ENCODE measurements at places on chromosomes 11 and 22.
A peak's percentile ranks its signal among the peaks of the same experiment; 100 is the strongest.

DNA sequence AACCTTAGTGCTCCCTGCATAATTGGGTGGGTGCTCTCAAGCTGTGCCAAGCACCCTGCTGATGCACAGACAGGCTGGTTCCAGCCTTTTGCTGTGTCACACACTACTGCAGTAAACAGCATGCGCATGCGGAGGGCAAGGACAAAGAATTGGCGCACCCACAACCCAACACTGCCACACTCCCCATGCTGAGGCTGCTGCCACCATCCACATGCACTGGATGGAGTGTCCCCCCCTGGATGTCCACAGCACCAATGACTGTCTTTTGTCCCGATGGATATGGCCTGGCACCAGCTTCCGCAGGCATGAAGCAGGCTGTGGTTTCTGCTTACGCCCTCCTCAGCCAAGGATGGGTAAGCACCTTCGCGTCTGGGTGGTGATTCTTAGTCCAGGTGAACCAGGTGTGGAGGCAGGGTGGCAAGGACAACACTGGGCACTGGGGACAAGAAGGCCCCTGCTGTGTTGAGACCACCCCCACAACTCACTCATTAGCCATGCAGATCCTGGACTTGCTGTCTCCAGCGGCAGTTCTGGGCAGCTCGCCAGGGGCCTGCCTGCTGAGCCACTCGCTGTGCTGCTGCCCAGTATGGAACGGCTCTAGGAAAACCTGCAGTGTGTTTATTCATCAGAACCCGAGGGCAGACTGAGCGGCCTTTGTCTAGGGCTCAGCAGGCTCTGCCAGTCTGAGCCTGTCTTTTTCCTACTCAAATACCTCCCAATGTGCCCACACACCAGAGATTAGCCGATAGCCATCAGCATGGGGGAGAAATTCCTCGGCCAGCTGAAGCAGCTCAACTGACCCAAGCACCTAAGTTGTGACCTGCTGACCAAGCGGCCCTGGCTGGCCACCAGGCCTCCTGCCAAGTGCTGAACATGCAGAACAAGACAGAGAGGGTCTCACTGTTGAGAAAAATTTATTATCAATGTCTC is 8.2 kb upstream of the NAP1L4 start:
- no peak for DNase-seq

GRCh38 chr11:19680829-19681368 is 31.7 kb upstream of the NAV2 start:
- no peak for DNase-seq

GRCh38 chr11:46736615-46737014 is 17.6 kb downstream of the F2 start:
- no peak for DNase-seq

- no peak for DNase-seq
These were observed 1.6 kb downstream of the CECR2 start for GRCh38 chr22:17370766-17371432.

DNA sequence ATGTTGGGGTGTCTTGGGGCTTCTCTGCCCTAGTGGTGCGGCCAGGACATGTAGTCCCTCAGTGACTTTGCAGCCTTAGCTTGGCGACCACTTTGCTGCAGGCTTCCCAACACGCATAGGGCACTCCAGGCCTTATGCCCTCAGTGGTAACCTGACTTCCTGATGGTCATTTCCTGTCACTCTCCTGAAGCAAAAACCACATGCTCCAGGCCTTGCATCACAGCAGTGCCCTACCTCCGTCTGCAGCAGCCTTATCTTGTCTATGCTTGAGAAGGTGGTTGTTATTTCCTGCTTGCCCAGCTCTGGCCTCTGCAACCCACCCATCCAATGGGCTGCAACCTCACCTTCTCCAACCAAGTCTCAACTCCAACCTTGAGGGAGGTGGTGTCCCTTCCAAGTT is 33.4 kb upstream of the PISD start:
- DNase-seq = no peak

GRCh38 chr22:40920526-40920925 is 30.7 kb upstream of the RBX1 start:
- DNase-seq = no peak

DNA sequence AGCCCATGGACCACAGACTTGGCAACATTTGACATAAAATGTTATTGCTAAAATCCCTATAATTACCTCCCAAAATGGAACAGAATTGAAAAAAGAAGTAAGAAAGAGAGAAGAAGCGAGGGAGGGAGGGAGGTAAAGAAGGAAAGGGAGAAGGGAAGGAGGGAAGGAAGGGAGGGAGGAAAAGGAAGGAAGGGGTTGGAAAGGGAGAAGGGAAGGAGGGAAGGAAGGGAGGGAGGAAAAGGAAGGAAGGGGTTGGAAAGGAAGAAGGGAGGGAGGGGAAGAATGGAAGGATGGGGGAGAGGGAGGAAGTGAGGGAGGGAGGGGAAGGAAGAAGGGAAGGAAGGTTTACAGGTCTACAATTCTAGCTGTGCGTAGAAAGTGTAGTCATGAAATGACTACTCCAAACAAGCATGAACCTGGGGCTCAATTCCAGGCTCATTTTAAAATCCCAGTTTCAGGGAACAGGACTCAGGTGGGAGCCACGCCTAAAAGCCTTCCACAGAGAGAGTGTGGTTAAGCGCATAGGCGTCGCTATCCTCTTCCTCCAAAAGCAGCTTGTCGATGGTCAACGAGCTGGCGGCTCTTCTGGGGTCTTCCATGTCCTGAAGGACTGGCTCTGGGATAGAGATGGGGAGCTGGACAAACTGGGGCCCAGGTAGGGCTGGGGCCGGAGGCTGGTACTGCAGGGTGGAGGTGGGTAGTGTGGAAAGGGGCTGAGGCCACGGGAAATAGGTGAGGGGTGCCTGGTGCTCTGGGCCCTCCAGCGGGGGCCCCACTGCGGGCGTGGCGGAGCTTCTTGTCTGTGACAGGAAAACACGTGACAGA is 25.1 kb downstream of the POU2AF1 start:
- DNase-seq = no peak

GRCh38 chr11:129814244-129815014 is 1.2 kb upstream of the TMEM45B start:
- DNase-seq = peak; percentile 52

GRCh38 chr11:113519989-113520613 is 44.9 kb upstream of the DRD2 start:
- DNase-seq = no peak

DNA sequence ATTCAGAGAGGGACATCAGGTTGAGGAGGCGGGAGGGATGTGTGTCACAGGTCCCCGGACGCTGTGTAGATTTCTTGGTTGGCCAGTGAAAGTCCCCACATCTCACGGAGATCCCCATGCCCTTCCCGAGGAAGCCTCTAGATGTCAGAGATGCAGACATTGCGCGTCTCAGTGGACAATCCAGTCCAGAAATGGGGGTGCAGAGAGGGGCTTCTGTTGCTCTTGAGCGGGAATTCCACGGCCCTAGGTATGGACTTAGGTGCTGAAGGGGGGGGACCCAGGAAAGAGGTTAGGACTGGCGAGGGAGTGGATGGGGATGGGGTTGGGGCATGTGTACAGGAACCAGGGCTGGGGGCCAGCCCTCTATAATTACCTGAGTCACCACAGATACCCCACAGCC is 7.0 kb downstream of the THY1 start:
- no peak for DNase-seq

GRCh38 chr11:9962722-9963121 is 298.8 kb downstream of the SWAP70 start:
- DNase-seq = no peak

DNA sequence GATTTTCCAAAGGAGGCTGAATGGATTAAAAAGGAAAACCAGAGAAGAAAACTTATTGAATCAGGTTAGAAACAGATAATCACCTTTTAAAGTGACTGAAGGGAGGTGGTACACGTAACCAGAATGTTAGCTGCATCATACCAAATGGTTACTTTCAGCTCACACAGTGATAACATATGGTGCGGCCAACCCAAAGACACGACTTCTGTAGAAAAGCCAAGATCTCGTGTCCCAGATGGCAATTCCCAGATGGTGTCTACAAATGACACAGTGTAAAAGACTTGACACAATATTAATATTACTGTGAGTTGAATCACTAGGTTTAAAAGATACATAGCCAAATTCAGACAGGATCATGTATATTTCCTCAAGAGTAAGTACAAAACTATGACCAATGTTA is 5.2 kb downstream of the PPP2R1B start:
- no peak for DNase-seq

DNA sequence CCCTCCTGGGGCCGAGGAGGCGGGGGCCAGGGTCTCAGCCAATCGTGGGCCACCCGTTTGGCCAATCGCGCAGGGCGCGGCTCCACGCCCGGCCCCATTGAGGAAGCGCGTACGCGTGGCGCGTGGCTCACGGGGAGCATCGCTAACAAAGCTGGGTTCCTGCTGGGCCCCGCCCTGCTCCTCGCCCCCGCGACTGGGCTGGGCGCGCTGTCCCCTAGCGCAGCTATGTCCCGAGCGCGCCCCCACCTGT is 614 bp upstream of the ASCL2 start:
- peak; percentile 9 for DNase-seq

DNA sequence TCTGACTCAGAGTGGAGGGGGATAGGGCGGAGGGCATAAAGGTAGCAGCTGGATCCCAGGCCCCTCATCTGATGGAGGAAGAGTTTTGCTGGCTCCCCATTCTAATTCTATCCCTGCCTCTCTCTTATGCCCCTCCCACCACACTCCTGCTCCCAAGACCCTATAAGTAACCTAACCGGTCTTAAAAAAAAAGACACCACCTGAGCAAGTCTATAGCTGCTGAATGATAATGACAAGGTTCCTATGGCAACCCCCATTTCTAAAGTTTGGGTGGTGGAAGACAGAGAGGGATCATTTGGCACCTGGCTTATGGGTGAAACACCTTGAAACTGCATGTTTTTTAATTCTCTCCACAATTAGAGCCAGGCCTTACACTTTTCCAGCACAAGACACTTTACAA is 69.6 kb downstream of the LARGE1 start:
- no peak for DNase-seq

- DNase-seq = no peak
These were observed 461 bp downstream of the TBC1D10A start for GRCh38 chr22:30326255-30326705.

DNA sequence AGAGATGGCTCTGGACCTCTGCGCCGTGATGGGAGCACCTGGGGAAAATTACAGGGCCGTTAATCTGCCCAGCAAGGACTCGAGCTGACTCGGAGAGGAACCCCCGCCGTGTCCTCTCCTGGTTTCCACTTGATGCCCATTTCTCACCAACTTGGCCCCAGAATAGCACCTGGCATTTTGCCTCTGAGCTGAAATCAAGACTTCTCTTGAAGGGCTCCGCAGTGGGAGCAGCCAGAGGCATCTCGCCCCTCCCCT is 19.0 kb upstream of the CABP7 start:
- no peak for DNase-seq

- no peak for DNase-seq
These were observed 23.2 kb downstream of the MED15 start for GRCh38 chr22:20530368-20531153.

- DNase-seq = no peak
These were observed 180.9 kb downstream of the KIF18A start for GRCh38 chr11:27926981-27927481.

DNA sequence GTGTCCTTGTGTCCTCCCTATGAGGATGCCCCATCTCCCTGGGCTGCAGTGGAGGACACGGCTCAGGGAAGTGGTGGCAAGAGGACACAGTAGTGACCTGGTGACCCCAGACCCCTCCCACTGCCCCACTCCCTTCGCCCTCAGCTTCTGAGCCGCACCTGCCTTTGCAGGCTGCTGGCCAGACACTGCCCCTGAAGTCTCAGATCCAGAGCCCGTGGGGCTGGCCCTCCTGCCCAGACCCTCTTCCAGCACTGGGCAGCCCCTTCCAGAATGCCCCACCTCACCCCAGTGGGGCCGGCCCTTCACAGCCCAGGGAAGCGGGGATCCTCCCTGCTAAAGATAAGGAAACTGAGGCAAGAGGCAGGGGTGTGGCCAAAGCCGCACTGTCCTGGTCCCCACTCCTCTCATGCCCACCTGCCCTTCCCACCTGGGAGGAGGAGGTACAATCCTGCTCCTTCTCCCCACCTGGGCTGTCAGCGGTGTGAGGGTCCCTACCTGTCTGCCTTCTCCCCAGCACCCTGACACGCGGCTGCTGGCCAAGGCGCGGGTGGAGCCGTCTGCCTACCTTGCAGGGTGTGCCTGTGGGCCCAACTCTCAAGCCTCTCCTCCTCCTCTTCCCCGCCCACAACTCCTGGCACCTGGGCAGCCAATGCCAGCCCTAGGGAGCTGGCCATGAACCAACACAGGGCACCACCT is 17.3 kb downstream of the TRPM5 start:
- DNase-seq = no peak

GRCh38 chr11:1305501-1306056 is 3.9 kb downstream of the TOLLIP start:
- no peak for DNase-seq

DNA sequence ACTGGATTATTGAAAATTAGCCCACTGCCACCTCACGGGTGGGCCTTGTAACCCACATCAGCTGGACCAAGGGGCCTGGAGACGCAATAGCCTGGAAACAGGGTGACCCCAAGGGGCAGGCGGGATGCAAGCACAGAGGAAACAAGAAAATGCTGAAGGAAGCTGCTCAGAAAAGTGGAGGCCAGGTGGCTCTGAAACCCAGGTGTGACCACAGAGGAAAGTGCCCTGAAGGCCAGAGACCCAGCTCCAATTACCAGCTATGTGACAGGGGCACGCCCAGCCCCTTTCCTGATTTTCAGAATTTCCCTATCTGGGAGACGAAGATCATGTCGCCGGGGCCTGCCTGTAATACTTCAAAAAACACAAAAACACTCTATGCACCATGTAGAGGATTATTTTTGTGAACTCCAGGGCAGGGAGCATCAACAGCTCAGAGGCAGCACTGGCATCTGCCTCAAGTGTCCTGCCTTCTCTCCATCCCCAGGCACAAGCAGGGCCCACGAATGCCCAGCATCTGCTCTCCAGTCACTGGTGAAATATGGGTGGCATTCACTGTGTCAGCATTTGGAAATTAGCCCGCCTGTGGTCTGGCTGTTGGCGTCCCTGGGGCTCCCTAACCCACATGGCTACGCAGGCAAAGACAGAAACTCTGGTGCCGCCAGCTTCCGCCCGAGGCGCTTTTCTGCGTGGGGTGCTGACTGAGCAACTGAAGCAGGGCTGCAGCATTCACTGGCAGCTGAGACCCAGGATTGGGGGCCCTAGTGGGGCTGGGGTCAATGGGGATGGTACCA is 6.3 kb downstream of the KCNJ1 start:
- no peak for DNase-seq

DNA sequence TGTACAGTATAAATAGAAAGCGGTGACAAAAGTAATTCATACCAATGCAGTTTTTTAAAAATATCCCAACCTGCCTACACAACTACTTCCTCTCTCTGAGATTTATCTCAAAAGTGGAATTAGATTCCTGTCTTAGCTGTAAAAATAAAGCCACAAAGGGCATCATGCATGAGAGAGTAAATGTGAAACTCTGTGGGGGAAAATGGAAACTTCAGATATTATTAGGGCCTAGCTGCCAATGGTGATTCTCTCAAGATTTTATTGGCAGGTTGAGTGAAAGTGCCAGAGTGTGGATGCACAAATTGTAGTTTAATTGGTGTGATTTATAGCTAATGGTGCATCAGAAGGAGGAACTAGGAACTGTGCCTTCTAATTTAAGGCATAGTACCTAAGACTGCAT is 356.9 kb upstream of the CCDC90B start:
- no peak for DNase-seq

GRCh38 chr22:24060375-24060788 is 49.3 kb downstream of the CABIN1 start:
- DNase-seq = no peak
